ENCODE measurements at places on chromosomes 2 and 18.

- DNase-seq = no peak
These were observed 47.6 kb downstream of the ODC1 start for GRCh38 chr2:10400568-10400977.

- no peak for DNase-seq
These were observed 71.2 kb downstream of the BCL11A start for GRCh38 chr2:60482222-60482621.

GRCh38 chr2:236946871-236947270 lies 138.8 kb upstream of the COPS8 start:
- DNase-seq = no peak

DNA sequence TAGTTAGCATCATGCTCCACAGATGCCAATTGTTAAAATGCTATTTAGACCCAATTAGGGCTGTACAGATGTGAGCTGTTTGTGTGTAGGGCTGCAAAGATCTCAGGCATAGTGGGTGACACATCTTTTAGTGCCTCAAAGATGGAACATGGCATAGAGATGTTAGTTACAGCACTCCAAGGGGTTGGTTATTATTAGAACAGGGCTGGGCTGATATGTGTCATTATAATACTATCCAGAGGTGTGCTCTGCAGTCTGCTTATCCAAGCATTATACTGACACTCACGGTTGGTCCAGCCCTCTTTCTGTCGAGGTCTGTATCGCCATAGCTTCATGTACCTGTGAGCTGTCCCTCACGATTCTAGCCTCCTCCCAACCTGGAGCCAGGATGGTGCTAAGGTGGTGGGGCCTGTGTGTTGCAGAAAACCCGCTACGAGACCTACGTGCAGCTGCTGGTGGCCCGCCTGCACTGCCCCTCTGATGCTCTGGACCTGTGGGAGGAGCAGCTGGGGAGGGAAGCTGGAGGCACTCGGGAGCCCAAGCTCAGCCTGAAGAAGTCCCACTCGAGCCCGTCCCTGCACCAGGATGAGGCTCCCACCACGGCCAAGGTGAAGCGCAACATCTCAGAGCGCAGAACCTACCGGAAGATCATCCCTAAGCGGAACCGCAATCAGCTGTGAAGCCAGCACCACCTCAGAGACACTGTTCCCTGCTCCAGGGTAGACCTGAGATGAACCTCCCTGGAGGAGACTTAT lies 27.1 kb downstream of the PSD4 start:
- DNase-seq = no peak

DNA sequence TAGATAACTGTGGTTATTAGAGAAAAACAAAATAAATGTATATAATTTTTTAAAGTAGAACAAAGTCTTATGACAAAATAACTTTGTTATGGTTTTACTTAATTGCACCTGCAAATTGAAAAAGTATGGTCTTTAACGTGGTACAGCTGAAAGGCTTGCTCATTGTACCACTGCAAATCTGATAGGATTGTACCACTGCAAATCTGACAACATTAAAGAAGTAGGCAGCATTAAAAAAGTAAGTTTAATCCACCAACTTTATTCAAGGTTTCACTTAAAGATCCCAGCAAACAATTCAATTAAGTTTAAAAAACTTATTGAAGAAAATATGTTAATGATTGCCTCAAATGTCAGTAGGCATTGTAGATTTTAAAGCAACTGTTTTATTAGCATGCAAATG lies 4.7 kb downstream of the SP5 start:
- no peak for DNase-seq

- DNase-seq = no peak
These were observed 13.4 kb downstream of the NOP58 start for GRCh38 chr2:202278944-202279343.

DNA sequence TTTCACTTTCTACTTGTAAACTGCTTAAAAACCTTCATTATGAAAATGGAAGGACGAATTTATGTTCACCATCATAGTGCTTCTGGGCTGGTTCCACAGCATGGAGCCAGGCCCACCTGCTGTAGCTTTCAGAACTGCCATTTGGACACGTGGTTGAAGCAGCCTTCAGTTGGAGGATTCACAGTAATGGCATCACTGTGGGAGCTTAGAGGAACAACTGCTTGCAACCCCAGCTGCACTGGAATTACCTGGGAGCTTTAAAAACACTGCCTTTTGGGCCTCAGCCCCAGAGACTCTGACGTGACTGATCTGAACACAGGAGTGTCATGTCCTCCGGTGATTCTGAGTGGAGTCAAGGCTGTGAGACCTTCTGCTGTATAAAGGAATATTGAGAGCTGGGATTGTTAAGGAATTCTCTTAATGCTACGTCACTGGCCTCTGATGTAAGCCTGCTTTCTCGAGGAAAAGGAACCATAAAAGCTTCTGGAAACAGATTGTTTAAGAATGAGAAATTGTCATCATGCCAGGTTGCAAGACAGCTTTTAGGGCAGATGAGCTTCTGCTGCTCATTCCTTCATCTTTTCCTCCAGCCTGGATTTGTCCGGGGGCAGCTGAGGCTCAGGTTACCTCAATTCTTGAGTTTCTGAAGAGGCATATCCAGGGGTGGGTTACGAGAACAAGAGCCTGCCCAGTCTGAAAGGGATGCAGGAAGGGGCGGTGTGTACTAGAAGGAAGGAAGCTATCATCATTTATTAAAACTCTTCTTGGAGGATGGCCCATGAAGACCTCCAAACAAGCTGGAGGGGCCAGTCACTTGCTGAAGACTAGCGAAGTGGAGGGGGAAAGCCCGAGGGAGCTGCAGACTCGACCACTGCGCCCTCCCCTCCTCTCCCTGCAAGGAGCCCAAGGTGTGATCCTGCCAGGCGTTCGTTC lies 1.3 kb upstream of the IL1R1 start:
- DNase-seq = no peak

DNA sequence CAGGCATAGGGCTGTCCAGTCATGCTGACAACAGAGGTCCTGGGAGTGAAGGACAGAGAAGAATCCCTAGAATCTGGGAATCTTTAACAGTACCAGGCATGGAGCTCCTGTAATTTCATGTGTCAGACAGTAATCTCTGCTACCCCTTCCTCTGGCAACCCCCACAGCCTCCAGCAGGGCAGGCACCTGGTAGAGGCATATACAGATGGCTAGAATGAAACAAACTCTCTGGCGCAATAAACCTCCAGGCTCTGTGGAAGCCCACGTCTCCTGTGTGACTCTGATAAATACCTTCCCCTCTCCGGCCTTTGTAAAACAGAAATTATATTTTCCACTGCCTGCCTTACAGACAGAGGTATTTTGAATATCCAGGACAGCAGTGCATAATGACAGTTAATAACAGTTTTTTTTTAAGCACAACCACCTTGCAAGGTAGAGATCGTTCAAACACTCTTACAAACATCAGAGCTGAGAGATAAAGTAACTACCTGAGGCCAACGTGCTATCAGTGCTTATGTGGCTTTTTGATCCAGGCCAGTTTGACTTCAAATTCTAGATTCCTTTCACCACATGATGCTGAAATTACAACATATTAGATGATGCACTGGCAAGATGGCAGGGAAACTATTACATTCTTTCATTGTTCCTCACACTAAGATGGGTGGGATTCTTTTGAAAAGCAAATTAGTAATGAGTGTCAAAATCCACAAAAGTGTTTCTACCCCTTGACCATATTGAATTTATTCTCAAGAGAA lies 47.7 kb upstream of the TMEM247 start:
- DNase-seq = no peak

- no peak for DNase-seq
These were observed 408.1 kb upstream of the UBE2E3 start for GRCh38 chr2:180572346-180572745.

GRCh38 chr2:219728991-219729487 lies 101.6 kb downstream of the SLC4A3 start:
- DNase-seq = no peak

GRCh38 chr2:37984176-37984575 lies 59.1 kb downstream of the RMDN2 start:
- DNase-seq = no peak

DNA sequence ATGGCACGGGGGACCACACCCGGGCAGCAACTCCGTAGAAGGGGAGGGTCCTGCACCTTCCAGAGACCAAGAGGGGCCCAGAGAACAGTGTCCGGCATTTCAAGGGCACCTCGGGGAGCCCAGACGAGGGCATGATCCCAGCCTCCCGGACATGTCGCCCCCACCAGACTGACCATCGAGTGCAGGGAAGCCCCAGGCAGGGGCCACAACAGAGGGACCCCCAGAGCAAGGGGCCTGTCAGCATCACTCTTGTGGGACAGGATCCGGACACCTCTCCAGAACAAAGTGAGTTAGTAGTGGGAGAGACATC lies 50.4 kb upstream of the CTDP1 start:
- no peak for DNase-seq

DNA sequence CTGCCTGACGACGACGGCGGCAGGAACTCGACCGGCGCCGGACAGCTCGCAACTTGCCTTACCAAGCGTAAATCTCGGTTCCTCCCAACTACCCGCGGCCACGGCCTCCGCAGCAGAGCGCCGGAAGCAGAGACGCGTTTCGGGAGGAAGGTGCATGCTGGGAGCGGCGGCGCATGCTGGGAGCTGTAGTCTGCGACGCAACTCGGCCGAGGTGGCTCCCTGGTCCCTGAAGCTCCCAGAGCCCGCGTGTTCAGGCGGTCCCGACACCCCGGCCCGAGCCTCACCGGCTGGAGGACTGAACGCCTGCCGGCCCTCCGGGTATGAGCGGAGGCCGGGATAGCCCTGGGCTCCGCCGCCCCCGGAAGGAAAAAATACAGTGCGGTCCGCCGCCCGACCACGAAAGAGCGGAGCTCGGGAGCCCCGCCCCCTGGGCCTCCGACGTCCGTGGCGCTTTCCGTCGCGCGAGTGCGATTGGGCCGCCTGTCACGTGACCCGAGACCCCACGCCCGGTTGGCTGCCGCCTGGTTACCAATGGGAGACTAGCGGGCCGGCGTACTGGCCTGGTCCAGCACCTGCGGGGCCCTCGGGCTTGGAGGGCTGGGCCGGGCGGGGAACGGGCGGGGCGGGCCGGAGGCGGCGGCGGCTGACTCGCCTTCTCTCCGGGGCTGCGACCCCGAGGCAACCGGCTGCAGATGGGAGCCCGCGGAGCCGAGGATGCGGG lies at the start of gene CAPN10:
Gene CAPN10, plus strand, starts transcription at position 537 of the 721 bp plus-strand sequence. Its CDS starts 178 bp downstream, at position 715.
- DNase-seq = peak; percentile 94

DNA sequence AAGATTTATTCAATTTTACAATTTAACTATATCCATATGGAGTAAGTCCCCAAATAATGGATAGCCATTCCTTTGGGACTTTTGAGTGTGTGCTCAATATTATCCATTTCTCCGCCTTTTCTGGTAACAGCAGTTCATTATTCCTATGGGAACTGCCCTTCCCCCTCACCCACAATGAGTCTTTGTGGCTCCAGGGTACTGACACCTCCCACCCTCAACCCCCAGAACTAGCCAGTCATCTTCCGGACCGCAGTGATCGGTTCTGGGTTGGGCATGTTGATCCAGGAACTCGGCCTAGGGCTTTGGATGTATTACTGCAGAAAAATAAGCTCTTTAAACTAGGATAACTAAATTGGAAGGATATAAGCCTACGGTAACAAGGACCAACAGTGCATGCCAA lies 45.4 kb upstream of the CCDC150 start:
- no peak for DNase-seq

DNA sequence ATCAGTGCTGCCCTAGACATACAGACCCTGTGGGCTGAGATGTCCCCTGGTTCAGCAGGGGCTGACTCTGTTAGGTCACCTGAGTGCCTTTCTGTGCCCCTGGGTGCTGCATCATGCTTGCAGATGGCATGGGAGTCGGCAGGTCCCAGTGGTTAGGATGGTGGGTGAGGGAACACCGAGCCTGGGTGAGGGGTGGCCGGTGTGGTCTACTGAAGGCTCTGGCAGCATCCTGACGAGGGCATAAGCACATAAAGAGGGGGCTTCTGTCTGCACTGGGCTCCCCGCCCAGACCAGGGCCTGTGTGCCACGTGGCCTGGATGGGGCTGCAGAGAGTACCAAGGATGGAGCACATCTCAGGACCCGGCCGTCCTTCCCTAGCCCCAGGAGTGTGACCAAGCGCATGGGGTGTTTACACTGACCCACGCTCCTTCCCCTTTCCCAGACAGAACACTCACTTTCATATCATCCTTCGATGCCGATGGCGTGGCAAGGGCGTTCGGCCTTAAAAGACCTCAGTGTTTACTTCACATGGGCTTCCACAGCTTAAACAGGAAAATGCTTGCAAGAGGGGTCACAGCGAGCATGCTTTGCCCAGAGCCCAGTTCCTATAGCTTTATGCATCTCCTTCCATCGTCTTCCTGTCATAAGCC lies 115.1 kb downstream of the STPG4 start:
- DNase-seq = no peak

GRCh38 chr2:42736598-42737322 lies 27.2 kb downstream of the OXER1 start:
- DNase-seq = no peak

GRCh38 chr18:57437766-57438671 lies 2.8 kb downstream of the ONECUT2 start:
- DNase-seq = peak; percentile 5

- DNase-seq = no peak
These were observed 91.3 kb downstream of the NBEAL1 start for GRCh38 chr2:203105996-203106395.

GRCh38 chr2:59025157-59025757 lies 784.1 kb upstream of the FANCL start:
- DNase-seq = no peak

DNA sequence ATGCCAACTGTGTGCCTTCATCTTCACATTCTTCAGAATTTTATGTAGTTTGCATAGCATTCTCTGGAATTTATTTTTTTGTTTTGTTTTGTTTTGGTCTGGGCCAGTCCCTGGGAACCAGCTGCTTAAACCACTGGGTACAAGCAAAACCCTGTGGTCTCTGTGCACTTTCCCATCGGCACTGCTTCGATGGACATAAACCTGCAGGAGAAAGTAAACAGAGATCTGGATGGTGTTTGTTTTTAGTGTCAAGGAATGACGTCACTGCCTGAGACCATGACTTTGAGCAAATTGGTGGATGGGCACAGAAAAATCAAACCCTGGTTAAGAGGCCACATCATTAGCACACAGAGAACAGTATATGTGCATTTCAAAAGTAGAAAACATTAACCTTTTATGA lies 64.7 kb upstream of the RASGRP3 start:
- DNase-seq = no peak

DNA sequence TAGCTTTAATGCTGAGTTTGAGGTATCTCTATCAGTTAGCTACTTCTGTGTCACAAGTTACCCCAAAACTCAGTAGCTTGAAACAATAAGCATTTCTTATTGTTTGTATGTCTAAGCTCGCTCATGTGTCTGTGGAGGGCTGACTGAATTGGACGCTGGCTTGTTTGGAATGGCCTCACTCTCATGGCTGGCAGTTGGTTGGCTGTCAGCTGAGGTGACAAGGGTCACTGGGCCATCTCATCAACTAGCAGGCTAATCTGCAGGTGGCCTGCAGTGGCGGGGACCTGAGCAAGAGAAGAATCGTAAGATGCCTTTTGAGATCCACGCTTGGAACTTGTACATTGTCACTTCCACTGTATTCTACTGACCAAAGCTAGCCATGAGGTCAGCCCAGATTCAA lies 13.4 kb upstream of the DLX2 start:
- DNase-seq = no peak

DNA sequence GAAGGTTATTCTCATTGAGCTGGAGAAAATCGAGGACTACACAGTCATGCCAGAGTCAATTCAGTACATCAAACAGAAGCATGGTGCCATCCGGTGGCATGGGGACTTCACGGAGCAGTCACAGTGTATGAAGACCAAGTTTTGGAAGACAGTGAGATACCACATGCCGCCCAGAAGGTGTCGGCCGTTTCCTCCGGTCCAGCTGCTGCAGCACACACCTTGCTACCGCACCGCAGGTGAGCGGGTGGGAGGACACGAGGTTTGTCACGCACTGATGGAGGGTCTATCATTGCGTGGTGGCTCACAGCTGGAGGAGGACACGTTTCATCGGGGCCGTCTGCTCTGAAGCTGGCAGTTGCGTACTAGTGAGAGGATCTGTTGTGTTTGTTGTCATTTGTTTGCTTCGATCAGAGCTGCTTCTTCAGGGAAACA lies 48.2 kb downstream of the IL1RL2 start:
- DNase-seq = no peak
